ENCODE measurements at places on chromosomes 3 and 15. TPM values are rescaled to one million over a fixed set of nuclear protein-coding genes. Genes with fewer than 3 reads are reported as not detected.

DNA sequence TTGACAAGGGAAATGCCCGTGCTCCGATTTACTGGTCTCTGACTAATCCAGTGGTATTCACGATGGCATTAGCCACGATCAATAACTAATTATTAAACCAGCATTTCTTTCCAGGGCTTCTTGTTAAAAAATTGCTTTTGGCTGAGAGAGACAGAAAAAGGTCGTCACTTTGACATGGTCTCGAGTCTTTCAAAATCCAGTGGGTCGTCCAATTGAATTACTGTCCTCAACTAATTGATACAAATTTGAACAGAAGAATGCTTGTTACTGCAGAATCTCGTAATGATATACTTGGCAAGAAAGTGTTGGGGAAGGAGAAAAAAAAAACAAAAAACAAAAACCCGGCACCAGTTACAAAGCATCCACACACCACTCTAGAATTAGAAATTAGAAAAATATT, 318.4 kb downstream of the NR2F2 start:
- H3K27ac ChIP-seq = no peak overlapping the region
- H3K4me1 ChIP-seq = no peaks in the 10 kb centered on the region
- no peak for DNase-seq
- H3K36me3 ChIP-seq = no peaks in the 10 kb centered on the region

The IMPG2 gene
- 0.85 TPM for total RNA-seq

DNA sequence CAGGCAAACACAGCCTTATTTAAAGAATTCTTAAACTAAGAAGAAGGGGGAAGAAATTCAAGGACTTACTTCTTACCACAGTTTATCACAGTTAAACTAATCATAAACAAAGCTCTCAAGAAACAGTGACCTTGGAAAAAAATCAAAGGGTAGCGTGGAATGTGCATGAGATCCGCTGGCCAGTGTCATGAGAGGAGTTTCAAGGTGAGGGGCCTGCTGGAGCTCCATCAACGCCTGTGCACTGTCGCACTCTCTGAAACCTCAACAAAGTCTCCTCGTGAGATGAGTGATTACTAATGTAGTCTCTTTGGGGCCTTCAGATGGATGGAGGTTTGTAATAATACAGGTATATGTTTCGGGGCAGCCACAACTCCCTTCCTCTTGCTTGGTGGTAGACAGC, 28.4 kb upstream of the PRICKLE2 start:
- no peak overlapping the region for H3K27ac ChIP-seq
- no peaks in the 10 kb centered on the region for H3K36me3 ChIP-seq
- no peak for DNase-seq
- H3K4me1 ChIP-seq = no peaks in the 10 kb centered on the region
- no peaks in the 10 kb centered on the region for H3K27me3 ChIP-seq

DNA sequence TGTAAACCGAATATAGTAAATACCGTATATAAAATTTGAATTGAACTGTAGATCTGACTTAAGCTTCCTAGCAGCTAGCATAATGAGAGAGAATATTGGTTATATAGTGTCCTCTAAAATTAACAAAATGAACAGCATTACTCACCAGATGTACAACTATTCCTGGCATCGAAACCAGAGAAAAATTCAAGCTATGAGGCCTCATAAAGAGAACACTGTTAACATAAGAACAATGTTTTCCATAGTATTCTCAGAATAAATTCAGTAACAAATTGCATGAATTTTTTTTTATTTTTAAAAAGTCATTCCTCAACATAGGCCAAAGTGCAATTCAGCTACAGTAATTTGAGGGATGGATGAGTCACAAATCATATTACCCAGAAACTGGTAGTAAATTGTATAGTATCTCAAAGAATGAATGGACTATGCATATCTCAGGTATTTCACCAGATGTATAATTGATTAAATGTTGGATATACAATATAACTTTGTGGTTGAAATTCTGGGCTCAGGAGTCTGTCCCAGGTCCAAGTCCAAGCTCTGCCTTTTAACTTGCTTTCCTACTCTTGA, 5.0 kb downstream of the TMEM207 start:
- DNase-seq = no peak
- peaks cover 4% of the 10 kb centered on the region for H3K4me1 ChIP-seq
- no peaks in the 10 kb centered on the region for H3K36me3 ChIP-seq
- no peak overlapping the region for H3K27ac ChIP-seq
- no peak overlapping the region for H3K4me3 ChIP-seq

DNA sequence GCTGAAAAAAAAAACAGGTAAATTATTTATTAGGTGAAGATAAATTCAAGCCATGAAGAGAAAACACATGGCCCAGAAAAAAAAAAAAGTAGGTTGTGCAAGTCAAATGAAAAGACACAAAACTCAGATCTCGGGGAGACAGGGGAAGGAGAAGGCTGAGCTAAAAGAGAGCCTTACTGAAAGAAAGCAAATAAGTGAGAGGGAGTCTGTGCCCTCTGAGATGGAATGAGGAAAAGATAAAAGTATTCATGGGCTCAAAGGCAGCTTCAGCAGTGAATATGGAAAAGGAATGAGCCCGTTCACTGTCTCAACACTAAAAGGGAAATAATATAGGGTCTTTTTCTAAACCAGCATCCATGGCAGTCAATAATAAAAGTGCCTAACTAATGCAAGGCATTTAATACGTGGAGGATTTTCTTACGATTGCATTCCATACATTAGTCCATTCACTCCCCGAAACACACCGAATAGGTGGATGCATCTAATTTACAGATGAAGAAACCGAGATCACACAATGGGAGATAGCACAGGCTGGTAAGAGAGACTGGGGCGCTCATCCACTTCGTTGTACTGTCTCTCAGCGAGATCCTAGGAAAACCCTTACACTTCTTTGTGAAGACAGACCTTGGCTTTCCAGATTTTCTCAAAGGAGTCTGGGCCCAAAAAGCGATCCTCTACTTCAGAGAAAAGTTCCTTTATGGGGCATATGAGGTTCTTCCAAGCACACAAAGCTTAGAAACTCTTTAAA, 1.1 kb downstream of the TFDP2 start:
- peak overlapping the region; percentile 88 for H3K4me3 ChIP-seq
- DNase-seq = no peak
- H3K27me3 ChIP-seq = no peaks in the 10 kb centered on the region
- no peaks in the 10 kb centered on the region for H3K36me3 ChIP-seq

Measured in kidney (tissue), 22 donors.